ENCODE measurements at places on chromosomes 7 and 10.

GRCh38 chr10:87740254-87740655, 77.8 kb downstream of the ATAD1 start:
- DNase-seq: no peak

DNA sequence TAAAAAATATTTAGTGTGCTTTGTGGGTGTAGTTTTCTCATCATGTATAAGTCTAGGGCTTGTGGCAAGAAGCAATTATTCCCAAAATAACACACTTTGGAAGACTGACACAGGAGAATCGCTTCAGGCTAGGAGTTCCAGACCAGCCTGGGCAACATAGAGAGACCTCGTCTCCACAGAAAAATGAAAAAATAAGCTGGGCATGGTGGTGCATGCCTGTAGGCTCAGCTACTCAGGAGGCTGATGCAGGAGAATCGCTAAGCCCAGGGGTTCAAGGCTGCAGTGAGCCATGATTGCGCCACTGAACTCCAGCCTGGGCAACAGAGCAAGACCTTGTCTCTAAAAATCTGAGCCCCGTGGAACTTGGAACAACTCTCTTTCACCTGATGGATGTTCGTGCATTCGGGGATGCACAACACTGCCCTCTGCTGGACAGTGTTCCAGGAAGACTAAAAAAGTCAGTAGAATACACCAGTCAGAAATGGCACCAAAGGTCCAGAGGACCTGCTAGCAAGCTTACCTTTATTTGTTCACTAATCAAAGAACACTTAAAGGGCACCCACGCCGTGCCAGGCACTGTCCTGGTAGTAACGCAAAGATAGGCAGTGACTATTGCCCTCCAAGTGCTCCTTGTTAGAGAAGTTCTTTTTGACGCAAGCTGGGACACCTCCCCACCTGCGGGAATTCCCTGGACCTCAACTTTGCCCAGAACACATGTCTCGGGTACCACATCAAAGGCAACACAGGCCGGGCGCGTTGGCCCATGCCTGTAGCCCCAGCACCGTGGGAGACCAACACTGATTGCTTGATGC, 81.9 kb upstream of the CALN1 start:
- DNase-seq: peak; percentile 45

DNA sequence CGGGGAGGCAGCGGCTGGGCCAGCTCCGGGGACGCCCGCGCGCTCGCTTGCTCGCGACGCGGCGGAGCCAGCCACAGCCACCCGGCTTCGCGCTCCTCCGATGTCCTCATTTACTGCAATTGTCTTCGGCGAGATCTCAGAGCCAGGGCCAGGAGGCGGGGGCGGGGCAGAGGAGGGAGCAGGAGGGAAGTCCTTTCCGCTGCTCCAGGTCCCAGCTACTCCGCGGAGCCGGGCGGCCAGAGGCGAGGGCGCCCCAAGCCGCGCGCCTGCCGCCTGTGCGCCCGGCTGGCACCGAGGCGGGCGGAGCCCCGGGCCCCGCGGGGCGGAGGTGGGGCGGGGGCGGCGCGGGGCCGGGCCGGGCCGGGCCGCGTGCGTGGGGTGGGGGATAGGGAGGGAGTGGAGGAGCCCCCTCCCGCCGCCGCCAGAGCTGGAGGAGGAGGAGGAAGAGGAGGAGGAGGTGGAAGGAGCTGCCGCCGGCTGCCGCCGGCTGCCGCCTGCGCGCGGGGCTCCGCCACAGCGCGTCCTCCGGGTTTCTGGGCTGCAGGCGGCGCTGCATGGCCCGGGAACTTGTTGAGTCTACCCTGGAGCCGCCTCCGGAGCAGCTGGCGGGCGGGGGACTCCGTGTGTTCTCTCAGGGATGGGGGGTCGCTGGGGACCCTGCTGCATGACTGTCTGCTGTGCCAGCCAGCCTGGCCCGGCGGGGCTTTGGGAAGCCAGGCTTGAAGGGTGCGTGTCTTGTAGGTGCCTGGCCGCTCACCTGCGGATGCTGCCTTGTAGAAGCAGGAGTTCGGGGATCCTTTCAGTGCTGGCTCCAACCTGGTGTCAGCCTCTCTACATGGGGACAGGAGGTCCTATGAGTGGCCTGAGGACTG, at the start of gene INSYN2A:
Gene INSYN2A (minus strand): TSS at position 310 of the 872 bp plus-strand sequence. CDS start 20,196 bp downstream, outside the sequence.
- peak; percentile 30 for DNase-seq

DNA sequence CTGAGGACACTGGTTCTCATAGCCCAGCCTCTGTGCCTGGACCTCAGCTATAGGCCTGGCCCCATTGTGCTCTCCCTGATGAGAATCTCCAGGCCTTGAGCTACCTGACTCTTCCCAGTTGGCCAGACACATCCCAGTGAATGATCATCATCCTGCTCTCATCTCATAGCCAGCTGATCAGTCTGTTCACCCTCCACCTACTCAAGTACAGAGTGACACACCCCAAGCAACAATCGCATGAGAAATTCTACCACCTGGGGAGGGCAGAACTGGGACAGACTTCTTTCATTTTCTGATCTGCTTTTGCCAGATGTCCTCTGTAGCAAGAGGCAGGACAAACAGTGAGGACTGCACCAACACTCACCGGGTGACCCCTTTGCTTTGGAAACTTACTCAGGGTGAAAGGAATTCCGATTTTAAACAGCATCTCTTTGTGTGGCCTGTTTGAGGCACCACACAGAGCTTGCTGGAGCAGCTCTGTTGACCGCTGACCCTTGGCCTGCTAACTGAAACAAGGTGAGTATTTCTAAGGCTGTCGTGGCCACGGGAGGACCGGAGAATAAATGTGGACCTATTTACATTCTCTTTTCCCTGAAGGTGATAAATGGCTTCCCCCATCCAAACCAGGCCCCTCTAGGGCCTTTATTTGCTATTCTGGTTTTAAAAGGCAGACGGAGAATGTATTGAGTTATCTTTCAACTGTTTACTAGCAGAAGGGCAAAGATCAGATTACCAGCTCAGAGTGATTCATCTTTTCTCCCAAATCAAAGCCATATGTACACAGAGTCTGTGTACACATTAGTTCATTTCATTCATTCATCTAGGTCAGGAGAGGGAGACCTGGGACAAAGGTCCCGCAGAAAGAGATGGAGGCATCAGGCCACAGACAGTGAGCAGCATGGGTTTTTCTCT, 181.4 kb upstream of the TNS3 start:
- peak; percentile 97 for DNase-seq

DNA sequence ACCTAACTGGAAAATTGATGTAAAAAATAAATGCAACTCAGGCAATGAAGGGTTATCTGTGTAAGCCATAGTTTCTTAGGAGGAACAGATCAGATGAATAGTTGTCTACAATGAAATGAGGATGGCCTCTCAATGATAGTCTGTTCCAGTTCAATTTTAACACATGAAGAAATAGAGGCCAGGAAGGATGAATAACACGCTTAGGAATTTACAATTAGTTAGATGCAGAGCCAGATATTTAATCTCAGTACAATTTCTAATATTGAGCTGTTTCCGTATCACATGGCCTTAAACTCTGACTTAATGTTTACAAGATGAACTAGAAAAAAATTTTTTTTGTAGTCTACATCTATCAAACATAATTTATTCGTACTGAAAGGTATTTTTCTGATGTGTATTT, 176.6 kb downstream of the GALNT11 start:
- no peak for DNase-seq

- DNase-seq: no peak
These were observed 86.5 kb upstream of the KDM7A start for GRCh38 chr7:140263277-140263676.

- DNase-seq: no peak
These were observed 94.8 kb upstream of the PPIF start for GRCh38 chr10:79252450-79252849.

DNA sequence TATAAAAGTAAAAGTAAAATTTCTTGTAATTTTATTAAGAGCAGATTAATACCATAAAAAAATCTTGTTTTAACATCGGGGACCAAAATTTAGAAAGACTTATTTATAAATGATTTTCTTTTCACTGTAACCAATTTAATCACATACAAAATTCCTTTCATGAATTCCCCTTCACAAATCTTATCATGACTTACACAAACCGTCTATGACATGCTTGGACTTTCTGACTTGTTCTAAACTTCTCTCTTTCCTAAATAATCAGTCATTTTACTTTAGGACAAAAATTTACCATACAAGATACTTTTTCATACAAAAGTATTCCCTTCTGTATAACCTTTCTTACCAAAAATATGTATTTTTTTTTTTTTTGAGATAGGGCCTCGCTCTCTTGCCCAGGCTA, 9.3 kb downstream of the CROT start:
- DNase-seq: no peak

DNA sequence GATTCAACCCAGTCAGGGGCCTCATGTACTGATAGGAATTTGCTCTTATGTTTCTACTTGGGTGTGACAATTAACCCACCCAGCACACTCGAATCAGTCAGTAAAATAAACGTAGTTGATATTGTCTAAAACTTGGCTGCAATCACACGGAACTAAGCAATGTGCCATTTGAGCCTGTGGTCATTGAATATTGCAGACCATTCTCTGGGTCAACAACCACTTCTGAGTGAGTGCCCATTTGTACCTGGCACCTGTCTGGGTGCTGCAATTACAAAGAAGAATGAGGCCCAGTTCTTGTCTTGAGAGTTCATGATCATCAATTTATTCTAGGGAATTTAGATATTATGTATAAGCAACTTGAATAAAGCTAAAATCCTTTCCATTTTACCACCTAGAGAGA, 29.8 kb downstream of the NPY start:
- DNase-seq: peak; percentile 24

- DNase-seq: no peak
These were observed 2.4 kb downstream of the AMPH start for GRCh38 chr7:38628630-38629385.

DNA sequence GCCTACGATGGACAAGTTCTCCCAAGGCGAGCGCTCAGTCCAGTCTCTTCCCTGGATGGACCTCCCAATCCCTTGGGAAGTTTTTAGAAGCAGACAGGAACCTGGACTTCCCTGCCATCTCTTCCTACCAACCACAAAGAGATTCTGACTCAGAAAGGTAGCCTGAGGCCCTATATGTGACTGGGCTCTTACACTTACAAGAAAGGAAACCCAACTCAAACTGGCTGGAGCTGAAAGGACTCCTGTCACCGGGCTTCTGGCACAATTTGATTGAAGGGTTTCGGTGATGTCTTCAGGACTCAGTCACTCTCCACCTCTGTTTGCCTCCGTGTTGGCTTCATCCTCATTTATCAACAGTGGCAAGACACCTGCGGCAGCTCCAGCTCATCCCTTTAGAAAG, 3.7 kb upstream of the COL13A1 start:
- no peak for DNase-seq

DNA sequence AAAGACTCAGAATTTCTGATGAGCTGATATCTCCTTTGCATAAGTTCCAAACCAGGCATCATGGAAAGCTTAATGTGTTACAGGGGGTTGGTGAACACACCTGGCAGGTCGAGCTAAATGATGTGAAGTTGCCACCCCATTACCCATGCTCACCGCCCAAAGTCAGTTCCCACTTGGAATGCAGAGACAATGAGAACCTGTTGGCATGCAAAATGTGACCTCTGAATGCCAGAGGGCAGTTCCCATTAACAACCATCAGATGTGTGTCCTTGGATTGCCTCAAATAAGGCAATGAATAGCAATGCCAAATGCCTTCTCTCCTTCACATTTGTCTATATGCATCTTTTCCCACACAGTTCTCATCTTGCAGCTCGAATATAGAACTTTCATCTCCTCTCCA, 190.7 kb downstream of the CDCA7L start:
- DNase-seq: no peak

DNA sequence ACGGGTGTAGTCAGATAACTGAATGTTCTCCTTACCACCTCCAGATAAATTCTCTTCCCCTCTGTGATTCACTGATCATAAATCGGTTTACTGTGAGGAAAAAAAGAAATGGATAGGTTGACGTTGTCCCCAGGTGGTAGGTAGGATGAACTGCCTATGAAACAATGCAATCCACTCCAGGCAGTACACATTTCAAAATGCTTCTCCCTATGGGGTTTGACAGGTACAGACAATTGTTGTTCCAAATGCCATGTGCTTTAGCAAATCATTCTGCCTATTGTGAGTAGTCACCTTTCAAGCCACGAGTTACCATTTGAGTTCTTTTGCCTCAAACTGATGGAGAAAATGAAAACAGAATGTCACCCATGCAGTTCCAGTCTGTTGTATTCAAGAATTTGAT, 21.8 kb downstream of the VIM start:
- peak; percentile 1 for DNase-seq

GRCh38 chr10:42609872-42610271, 28.5 kb downstream of the ZNF33B start:
- no peak for DNase-seq

DNA sequence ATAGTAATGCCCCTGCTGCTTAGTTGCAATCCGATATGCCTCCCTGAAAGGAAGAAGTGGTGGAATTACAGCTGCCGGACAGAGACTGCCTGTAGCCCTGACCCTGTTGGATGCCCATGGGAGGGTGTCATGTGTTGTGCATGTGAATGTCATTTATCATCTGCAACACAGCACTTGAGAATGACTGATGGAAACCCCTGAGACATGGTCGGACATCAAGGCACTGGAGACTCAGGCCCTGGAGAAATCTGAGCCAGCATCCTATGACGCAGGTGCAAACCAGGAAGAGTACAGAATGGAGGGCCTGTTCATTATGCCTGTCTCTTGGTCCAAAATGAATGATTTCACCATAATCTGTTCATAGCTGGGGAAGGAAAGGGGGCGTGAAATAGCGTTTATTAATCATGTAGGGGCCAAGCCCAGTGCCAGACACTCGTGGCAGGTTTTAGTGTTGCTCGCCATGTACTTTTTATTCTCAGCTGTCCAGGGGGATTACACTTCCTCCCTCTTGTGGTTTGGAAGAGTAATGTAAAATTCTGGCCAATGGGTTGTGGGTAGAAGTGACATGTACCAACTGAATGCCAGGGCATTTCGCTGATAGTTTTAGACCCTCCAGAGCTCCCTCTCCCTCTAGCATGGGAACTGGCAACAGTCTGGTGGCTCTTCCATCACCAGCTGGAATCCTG, 23.0 kb upstream of the LEP start:
- no peak for DNase-seq

GRCh38 chr10:5291501-5292195, 73.1 kb upstream of the UCN3 start:
- DNase-seq: no peak

DNA sequence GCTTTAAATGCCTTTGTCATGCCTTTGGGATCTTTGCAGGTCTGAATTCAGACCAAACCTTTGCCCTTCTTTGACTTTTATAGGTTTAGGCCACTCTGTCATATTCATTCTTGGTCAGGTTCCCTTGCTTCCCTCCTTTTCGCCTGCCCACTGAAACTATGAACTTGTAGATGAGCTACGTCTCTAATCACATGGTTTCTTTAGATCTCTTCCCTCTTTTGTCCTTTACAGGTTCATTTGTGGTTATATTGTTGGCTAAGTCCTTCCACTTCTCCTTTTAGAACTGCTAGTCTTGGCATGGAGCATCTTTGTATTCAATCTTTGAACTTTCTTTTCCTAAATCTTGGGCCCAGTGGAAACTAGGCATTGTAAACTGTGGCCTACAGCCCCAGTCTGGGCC, 104.0 kb upstream of the ZEB1 start:
- no peak for DNase-seq

- no peak for DNase-seq
These were observed 20.5 kb upstream of the RHEB start for GRCh38 chr7:151540146-151540545.

Measured in NCI-H1092 treated with DMSO at 0.1 percent for 48 hours (cell line).